Sigmoid colon (tissue), 7 donors: ENCODE measurements at places on chromosomes 4 and X. TPM values are rescaled to one million over a fixed set of nuclear protein-coding genes. Genes with fewer than 3 reads are reported as not detected.

Gene SPIN4
- 7.6 TPM for total RNA-seq

- no peak for DNase-seq
- H3K27ac ChIP-seq: no peak overlapping the region
- H3K27me3 ChIP-seq: no peaks in the 10 kb centered on the region
- no peaks in the 10 kb centered on the region for H3K36me3 ChIP-seq
Measured at GRCh38 chrX:37894725-37895124, 47.4 kb upstream of the DYNLT3 start.

GRCh38 chrX:97306771-97307470, 423.2 kb downstream of the RPA4 start:
- no peak for DNase-seq
- H3K27me3 ChIP-seq: no peaks in the 10 kb centered on the region
- H3K4me3 ChIP-seq: no peak overlapping the region
- H3K36me3 ChIP-seq: no peaks in the 10 kb centered on the region

GRCh38 chr4:47383829-47384427, 79.6 kb downstream of the COMMD8 start:
- H3K4me1 ChIP-seq: no peaks in the 10 kb centered on the region
- H3K27ac ChIP-seq: no peak overlapping the region
- no peak overlapping the region for H3K4me3 ChIP-seq
- no peak for DNase-seq
- H3K36me3 ChIP-seq: no peaks in the 10 kb centered on the region
